Posterior vena cava (tissue), 2 donors: ENCODE measurements at places on chromosomes 4 and X. TPM values are rescaled to one million over a fixed set of nuclear protein-coding genes. Genes with fewer than 3 reads are reported as not detected.

Gene BEX5
- 3.0 TPM for total RNA-seq

Gene CCKAR
- not detected for total RNA-seq

Gene UVSSA
- total RNA-seq: 14.3 TPM

Gene SLC10A4
- 0.19 TPM for total RNA-seq

Gene TNMD
- not detected for total RNA-seq

Gene PASD1
- total RNA-seq: not detected

Gene RBMXL3
- not detected for total RNA-seq

Gene RGN
- 17.3 TPM for total RNA-seq

Gene ENPEP
- 3.1 TPM for total RNA-seq

Gene NUP54
- total RNA-seq: 39.5 TPM

Gene RBM46
- not detected for total RNA-seq

Gene COX7B2
- not detected for total RNA-seq

Gene ITIH6
- total RNA-seq: not detected

Gene NXF2B
- total RNA-seq: not detected

Gene FAM149A
- 10.1 TPM for total RNA-seq

Gene ARL9
- 0.48 TPM for total RNA-seq

- peak; percentile 51 for DNase-seq
Measured at GRCh38 chr4:6502747-6503465, 30.5 kb upstream of the PPP2R2C start.

GRCh38 chrX:134782796-134783195 is 124.5 kb upstream of the PLAC1 start:
- DNase-seq: no peak

- DNase-seq: peak; percentile 71
Measured at GRCh38 chr4:74632634-74633033, 161.7 kb downstream of the BTC start.

- no peak for DNase-seq
Measured at GRCh38 chr4:112982680-112983079, 66.8 kb upstream of the ANK2 start.

GRCh38 chrX:45449982-45450381 is 249.3 kb upstream of the DIPK2B start:
- no peak for DNase-seq

GRCh38 chrX:135596495-135596894 is 76.0 kb downstream of the INTS6L start:
- no peak for DNase-seq

- DNase-seq: no peak
Measured at GRCh38 chrX:24426921-24427746, 38.0 kb upstream of the PDK3 start.

DNA sequence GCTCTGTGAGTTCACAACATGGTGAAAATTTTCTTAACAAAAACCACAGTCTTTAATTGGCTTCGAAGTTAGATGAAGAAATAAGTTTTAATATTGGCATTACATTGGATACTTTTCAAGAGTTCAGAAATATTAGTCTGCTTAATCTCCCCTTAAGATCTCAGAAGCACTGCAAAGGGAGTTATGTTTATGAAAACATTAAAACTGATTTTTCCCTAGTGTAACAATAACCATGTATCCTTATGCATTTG is 1.5 kb downstream of the SETD7 start:
- no peak for DNase-seq

- no peak for DNase-seq
Measured at GRCh38 chr4:178894126-178894525, 1451.9 kb upstream of the AGA start.

GRCh38 chr4:83009529-83009928 is 1.1 kb downstream of the LIN54 start:
- no peak for DNase-seq

- DNase-seq: no peak
Measured at GRCh38 chr4:41930139-41930831, 4.9 kb upstream of the TMEM33 start.

- no peak for DNase-seq
Measured at GRCh38 chrX:11420851-11421250, 127.6 kb downstream of the AMELX start.

- DNase-seq: no peak
Measured at GRCh38 chrX:63270873-63271272, 80.3 kb downstream of the SPIN4 start.

- no peak for DNase-seq
Measured at GRCh38 chr4:161133586-161134276, 1030.1 kb downstream of the FSTL5 start.

GRCh38 chr4:67926485-67926884 is 36.8 kb downstream of the TMPRSS11A start:
- peak; percentile 64 for DNase-seq

- DNase-seq: no peak
Measured at GRCh38 chrX:119062750-119063374, 9.9 kb upstream of the CT47C1 start.

DNA sequence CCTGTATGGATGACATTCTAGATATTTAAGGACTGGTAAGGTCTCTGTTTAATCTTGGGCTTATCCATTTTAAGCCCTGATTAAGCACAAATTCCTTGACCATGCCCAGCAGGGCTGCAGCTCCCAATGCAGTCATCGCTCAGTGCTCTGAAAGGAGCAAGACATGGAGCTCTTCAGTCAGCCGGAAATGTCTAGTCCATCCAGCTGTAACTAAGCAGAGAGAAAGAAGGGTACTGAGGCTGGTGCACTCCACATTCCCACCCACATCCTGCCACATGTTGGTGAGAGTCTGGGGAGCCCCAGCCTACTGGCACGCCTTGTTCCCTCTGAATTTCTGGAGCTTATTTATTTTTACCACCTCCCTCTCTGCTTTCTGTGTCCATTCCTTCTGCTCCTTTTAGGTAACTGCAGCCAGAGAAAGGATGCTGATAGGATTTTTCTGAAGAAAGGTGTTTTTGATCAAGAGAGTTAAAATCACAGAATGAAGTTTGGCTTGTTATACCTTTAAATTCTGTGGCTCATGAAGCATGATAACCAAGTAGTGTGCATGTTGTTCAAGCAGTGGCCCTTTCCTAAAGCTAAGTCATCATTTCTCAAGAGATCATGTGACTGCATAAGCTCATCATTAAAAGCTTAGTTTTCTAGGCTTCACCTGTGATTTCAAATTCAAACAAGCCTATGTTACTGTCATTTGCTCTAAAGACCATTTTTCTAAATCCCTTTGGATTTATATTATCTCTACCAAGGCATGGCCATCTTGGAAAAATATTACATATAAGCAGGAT is 74.0 kb downstream of the GALNT7 start:
- DNase-seq: no peak

DNA sequence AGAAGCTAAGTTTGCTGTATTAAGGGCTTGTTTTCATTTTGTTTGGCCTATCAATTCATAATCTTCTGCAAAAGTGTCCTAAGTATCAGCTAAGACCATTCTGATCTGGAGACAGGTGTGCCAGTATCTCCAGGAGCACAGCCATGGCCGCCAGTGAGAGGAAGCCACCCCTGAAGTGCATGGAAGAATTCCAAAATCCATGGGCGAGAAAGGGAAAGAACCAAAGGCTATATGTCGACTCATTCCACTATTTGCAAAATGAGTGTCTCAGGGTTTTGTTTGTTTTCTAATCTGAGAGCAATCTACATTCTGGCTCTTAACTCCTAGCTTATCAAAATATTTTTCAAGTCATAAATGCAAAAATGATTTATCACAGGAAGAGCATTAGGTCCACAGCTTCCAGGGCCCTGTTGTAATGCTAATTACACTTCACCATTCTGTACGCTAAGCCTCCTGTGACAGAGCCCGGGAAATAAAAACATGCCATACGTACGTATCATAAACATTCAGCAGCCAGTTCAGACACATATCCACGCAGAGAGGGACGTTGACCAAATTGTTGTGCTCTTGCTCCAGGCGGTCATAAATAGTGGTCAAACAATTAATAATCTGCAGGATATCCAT is 137.3 kb upstream of the FTHL17 start:
- DNase-seq: no peak

DNA sequence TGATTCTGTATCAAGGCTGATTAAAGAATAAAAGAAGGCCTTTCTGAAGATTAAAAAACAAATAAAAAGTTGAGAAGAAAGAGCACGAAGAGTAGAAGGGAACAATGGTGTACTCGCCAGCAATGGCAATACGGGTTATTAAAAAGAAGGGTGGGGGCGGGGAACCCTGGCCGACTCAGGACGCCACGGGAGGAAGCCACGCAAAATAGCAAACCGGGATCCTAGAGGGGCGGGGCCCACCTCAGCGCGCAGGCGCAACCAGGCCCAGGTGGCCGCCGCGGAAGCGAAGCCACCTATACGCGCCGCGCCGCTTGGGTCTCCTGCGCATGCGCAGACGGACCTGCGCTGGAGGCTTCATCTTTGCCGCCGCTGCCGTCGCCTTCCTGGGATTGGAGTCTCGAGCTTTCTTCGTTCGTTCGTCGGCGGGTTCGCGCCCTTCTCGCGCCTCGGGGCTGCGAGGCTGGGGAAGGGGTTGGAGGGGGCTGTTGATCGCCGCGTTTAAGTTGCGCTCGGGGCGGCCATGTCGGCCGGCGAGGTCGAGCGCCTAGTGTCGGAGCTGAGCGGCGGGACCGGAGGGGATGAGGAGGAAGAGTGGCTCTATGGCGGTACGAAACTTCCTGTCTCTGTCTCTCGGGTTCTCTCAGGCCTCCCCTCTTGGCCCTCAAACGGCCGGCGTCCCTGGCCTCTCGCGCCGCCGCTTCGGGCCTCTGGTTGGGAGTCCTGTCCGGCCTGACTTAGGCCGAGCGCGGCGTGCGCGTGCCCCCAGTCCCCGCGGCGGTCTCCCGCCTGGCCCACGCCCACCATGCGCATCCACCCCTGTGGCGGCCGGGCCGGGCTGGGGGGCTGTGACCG is at the start of gene FIP1L1:
TSS of gene FIP1L1 (plus strand) at position 323 of the 852 bp plus-strand sequence. CDS start at position 521, 198 bp downstream.
- DNase-seq: peak; percentile 97

GRCh38 chr4:113471146-113471860 is 290.2 kb downstream of the CAMK2D start:
- DNase-seq: no peak

- no peak for DNase-seq
Measured at GRCh38 chrX:10022273-10022541, 55.0 kb downstream of the CLDN34 start.

DNA sequence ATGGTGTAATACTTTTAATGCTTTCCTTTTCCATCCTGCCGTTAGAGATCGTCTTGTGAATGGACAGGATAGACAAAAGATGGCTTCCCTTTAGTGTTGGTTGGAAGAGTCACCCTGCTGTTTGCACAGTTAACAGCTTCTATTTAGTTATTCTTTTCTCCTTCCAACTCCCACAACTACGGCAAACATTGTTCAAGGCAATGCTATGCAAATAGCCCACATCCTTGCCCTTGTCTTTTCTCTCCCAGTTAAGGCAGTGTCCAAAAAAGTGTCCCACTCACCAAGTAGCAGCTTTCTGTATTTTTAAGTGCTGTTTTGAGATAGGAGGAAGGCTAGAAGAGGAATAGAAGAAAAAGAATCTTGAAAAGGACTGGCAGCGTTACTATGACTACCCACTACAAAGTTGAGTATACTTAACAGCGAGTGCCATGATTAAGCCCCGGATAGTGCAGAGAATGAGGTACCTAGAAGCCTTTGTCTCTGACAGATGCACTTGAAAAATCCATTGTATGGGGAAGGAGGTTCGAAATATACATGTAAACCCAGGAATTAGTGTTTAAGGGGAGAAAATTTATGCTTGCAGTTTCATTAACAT is 12.1 kb upstream of the RUFY3 start:
- no peak for DNase-seq

GRCh38 chrX:40127052-40127451 is 29.3 kb upstream of the BCOR start:
- DNase-seq: no peak

GRCh38 chr4:7959078-7959477 is 19.4 kb upstream of the AFAP1 start:
- no peak for DNase-seq

GRCh38 chrX:130028196-130028595 is 45.8 kb downstream of the BCORL1 start:
- peak; percentile 87 for DNase-seq

GRCh38 chrX:123713841-123714240 is 19.0 kb downstream of the THOC2 start:
- DNase-seq: no peak

DNA sequence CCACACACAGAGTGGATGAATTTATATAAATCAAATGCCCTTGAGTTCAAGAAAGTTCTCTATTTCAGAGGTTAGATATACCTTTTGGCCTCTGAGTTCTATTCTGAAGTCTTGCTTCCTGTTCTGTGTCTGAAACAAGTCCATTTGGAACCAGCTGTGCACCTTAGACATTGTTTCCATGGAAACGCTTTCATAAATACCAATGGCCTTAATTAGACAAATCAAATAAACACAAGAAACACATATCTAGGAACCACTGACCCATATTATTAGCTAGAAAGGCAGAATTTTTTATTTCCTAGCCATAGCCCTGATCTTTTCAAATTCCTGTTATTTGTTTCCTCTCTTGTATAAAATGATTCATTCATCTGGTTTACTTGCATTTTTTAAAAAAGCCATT is 8.4 kb upstream of the C4orf54 start:
- no peak for DNase-seq

GRCh38 chrX:119698845-119699244 is 5.9 kb upstream of the SEPTIN6 start:
- DNase-seq: no peak

DNA sequence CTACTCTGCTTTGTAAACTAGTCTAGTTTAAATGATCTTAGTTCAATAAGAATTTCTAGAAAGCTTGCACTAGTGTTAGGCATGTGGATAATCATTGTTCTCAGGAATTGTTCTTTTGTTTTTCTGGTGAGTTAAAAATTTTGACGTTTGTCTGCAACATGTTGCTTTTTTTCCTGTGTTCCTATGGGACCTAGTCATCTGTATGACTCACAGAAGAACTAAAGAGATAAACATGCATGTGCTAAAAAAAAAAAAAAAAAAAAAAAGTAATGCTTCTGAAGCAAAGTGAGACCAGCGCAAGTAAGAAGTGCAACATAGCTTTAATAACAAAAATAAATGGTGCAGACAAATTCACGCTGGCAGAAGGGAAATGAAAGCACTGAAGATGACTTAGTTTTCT is 471.2 kb downstream of the IQCM start:
- no peak for DNase-seq

- no peak for DNase-seq
Measured at GRCh38 chrX:46678232-46678631, 80.7 kb downstream of the SLC9A7 start.

GRCh38 chr4:154422152-154422551 is 69.4 kb downstream of the DCHS2 start:
- DNase-seq: no peak

GRCh38 chrX:117788339-117788738 is 328.3 kb downstream of the KLHL13 start:
- no peak for DNase-seq

DNA sequence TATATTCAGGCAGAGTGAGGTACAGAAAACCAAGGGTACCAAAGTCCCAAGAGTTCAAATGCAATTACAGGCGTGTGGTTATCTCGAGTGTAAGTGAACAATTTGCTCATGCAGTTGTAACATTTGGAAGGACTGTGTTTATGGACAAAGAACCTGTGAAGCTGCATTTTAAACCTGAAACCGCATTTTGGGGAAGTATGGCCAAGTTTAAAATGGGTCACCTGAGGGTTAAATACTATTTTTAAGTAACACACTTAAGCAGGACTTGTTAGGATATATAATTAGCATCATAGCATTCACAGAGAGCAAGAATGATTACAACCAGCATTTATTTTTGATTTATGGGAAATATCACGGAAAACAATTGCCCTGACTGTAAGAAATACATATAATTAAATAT is 79.1 kb upstream of the LCORL start:
- no peak for DNase-seq

GRCh38 chrX:41326431-41326830 is 7.5 kb upstream of the DDX3X start:
- no peak for DNase-seq
